ENCODE measurements at places on chromosomes 16 and 17.

- DNase-seq = no peak
Measured at GRCh38 chr16:11105038-11105903, 150.7 kb downstream of the SOCS1 start.

DNA sequence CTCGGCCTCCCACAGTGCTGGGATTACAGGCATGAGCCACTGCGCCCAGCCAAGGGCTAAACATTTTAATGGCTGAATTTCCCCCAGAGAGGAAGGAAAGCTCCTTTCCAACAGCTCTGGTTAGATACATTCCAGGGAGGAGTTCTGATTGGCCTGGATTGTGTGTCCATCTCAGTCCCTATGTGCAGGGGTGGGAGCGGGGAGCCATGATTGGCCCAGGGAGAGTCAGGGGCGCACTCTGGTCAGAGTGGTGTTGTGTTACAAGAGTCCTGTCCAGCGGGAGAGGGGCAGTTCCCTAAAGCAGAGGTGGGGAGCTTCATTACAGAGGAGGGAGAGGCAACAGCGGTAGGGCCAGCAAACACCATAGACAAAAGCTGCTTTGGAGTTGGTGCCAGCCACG, 75.0 kb downstream of the RAP1GAP2 start:
- DNase-seq = no peak

DNA sequence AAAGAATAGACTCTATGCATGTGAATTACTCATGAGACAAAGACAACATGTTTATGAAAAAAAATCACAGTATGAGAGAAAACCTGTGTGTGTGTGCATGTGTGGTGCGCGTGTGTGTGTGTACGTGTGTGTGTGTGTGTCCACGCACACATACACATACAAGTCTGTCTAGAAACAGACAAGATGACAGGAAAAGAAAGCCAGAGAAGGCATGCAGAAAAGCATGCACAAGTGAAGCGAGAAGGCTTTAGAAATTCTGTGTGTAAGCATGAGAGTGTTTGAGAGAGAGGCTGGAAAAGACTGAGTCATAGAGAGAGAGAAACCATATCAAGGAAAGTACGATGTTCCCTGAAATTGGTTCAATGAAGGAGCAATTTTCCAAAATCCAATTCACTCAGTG, 566.4 kb upstream of the C16orf82 start:
- DNase-seq = no peak

DNA sequence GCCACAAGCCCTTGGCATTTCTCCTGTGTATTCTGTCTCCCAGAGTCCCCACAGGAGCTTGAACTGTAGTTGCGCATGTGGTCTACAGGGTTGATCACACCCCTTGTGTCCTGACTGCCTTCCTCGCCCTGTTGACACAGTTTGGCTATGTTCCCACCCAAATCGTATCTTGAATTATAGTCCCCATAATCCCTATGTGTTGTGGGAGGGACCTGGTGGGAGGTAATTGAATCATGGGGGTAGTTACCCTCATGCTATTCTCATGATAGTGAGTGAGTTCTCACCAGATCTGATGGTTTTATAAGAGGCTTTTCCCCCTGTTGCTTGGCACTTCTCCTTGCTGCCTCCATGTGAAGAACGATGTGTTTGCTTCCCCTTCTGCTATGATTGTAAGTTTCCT, 21.2 kb downstream of the ADAD2 start:
- DNase-seq = no peak

DNA sequence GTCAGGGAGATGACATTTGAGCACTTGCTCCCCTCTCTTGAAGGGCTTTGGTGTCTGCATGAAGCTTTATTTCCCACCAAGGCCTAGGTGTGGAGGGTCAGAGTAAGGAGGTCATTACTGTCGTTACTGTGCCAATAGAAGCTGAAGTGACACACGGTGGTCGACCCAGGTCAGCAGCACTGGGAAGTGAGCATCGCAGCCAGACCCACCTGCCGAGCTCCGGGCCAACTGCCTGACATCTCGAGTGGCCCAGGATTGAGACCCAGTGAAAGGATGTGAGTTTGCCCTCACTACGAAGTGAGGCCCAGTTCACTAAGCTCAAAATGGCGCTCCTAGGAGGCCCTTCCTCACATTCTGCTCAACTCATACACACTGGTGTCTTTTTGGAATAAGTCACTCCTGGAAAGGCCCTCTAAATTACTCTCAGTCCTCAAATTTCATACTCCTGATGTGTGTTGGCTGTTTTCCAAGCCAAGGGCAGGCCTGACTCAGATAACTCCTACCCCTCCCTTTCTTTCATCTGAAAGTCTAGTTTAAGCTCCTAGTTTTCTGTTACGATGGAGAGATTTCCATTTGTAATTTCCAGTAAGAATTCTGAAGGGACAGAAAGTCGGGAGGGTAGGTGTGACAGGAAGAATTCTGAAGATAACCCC, 200.4 kb downstream of the LGALS9B start:
- no peak for DNase-seq

DNA sequence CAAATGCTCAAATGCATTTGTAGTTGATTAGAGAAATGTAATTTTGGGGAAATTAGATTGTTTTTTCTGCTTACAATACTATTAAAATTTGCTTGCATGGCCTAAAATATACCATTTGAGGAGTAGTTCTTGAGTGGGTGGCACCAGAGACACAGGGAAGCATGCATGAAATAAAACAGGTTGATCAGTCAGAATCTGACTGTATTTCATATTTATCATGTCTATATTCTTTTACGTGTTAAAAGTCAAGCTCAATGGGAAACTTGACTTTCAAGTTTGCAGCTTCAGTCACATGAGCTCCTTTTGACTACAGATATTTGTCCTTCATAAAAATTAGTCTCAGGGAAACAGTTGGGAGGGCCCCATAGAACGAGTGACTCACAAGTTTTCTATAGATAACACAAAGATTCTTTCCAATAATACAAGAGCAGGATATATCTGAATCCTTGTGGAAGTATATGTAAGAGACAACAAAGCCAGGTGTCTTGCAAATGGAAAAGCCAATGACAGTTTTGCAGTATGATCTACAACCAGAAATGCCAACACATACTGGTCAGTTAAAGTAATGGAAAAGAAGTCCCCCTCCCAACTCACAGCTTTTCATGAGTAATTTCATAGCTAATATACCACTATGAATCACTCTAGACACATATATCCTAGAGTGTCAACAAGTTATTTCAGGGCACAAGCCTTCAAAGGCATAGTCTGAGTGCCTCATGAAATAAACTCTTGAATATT, 42.2 kb upstream of the CORO6 start:
- no peak for DNase-seq

- no peak for DNase-seq
Measured at GRCh38 chr17:28225271-28225670, 93.7 kb upstream of the TMEM97 start.

- DNase-seq = no peak
Measured at GRCh38 chr17:54494721-54495715, 405.6 kb upstream of the TOM1L1 start.

- DNase-seq = no peak
Measured at GRCh38 chr17:39166437-39167335, 725 bp upstream of the ARL5C start.

DNA sequence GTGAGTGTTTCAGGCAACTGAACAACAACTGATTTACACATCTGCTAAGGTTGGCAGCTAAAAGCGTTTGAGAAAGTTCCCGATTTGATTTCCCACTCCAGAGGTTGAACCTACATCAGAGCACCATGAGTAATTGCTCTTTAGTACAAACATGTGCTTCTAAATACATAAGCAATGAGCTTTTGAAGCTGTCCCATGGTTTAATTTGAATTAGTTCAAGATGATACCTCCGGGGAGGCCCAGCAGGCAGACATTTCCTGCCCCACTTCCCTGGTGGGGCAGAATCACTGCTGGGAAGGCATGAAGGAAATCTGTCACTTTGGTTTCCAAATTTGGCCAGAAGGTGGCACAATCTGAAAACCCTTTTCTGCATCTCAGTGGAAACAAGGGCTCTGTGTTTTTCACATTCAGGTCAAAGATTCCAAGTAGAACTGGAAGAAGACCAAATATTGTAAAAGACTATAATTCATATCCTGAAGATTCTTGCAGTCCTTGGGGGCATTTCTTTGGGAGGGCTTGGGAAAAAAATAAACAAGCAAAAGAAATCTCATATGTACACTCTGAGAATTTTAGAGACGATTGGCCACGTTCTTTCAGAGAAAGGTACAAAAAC, 176.2 kb upstream of the FAM20A start:
- DNase-seq = no peak

DNA sequence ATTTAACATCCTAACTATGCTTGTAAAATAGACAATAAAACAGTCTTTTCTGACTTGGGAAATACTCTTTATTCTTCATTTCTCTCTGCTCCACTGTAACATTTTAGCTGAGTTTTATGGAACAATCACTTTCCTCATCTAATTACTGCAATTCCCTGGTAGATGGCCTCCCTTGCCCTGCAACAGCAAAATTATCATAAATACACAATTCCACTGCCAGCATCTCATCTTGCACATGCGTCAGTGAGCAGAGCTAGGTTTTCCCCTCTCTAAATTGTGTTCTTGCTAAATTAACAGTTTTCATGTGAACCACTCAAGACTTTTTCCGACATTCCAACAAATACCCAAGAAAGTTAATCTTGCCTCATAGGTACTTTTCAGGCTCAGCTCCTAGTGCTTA, 920.9 kb upstream of the GOT2 start:
- no peak for DNase-seq

DNA sequence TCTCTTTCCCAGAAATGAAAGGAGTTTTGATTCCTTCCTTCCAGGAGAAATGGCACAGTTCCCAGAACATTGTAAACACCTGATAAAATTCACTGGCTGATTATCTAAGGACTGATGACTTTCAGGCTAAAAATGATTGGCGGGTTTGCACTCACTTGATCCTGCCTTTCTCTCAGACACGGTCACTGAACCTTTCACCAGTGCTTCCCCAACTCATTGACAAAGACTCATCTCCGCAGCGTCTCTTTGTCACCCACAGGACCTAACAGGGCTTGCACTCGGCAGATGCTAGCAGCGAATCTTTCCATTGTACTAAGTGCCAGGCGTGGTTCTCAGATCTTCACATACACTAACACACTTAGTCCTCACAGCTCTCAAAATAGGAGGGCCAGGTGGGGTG, 7.3 kb upstream of the DHRS7C start:
- DNase-seq = no peak

DNA sequence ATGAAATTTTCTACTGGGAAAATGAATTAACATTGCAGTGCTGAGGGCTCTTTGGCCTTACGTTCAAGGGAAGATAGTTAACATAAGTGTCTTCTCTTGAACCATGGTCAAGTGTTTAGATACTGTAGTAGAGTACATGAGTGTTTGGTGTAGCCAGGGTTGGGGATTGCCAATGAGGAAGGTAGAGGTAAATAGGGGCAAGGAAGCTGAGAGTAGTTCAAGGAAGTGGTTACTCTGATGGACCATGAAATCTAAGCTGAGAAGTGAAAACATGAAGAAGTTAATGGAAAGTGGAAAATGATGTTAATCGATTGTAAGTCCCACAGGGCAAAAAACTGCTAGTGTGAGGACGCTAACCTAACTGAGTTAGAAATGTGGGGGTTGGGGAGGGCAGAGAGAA, 249.6 kb upstream of the AXIN2 start:
- no peak for DNase-seq

DNA sequence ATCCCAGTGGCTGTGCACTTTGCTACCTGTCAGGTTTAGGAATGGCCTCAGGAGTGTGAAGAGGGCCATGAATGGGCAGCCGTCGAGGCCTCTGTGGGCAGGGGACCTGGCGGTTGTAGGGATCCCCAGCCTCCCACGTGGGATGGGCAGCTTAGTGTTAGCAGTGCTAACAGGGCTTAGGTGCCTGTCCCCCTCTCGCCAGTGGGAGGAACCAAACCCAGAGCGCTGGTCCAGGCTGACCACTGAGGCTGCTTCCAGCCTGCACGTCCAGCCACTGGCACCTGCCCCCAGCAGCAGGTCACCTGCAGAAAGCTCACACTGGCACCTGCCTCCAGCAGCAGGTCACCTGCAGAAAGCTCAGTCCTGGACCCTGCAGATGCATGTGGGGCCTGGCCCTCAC, 162.2 kb upstream of the CIBAR2 start:
- DNase-seq = no peak

GRCh38 chr16:9436175-9436574, 344.7 kb downstream of the HAPSTR1 start:
- DNase-seq = no peak

- DNase-seq = no peak
Measured at GRCh38 chr17:56424543-56425044, 168.9 kb upstream of the NOG start.

Measured in activated CD4-positive, CD25-positive, alpha-beta regulatory T cell (primary cell).